ENCODE measurements at places on chromosomes 11 and 22.

- no peak for DNase-seq
Observed at GRCh38 chr22:36563898-36564297, 34.9 kb upstream of the EIF3D start.

DNA sequence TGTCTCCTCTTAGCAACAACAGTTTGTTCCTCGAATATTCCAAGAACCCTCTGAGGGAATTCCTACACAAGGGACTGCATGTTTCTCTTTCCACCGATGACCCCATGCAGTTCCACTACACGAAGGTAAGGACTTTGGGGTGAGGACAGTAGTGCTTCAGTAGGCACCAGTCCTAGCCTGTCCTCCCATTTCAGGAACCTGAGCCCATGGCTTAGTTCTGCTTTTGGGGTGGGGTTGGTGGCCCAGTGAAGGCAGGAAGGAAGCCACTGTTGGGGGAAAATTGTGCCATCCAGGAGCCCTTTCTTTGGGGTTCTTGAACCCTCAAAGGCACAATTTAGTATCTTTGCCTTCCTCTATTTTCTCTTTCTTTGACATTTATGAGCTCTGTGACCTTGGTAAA is 38.2 kb downstream of the RNF141 start:
- no peak for DNase-seq

GRCh38 chr22:47373648-47374272 is 611.3 kb downstream of the TBC1D22A start:
- no peak for DNase-seq

GRCh38 chr11:85269109-85269508 is 358.0 kb downstream of the DLG2 start:
- DNase-seq, result no peak

DNA sequence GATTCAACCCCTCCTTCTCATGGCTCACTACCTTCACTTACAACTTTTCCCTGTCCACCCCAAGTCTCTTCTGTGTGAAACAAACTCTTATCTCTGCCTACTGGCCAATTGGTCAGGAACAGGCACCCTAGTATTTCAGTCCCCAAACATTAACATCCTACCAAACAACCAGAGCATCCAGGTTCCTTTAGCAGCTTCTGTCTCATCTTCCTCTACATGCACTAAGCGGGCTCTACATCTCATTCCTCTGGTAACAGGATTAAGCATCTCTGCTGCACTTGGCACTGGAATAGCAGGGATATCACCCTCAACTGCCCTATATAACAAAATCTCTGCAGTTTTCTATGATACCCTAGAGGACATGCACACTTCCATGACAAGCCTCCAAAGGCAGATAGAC is 116.2 kb downstream of the JRKL start:
- no peak for DNase-seq

DNA sequence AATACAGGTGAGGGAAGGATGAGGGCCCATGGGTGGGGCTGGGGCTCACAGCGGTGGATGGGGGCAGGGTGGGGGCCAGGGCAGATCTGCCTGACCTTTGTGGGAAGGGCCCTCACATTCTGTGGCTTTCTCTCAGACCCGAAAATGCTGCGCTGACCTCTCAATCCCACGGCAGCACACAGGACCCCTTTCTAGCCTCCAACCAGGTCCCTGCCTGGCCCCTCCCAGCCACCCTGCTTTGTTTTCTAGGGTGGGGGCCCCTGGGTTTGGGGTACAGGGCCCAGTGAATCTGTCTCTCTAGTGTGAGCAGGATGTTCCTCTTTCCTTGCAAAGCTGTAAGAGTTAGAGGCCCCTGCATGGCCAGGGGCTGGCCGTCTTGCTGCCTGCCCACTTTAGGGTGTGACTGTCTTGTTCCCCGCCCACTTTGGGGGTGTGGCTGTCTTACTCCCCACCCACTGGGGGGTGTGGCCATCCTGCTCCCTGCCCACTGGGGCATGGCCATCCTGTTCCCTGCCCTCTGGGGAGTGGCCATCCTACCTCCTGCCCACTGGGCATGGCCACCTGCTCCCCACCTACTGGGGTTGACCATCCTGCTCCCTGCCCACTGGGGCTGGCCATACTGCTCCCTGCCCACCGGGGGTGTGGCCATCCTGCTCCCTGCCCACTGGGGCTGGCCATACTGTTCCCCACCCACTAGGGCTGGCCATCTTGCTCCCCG is 11.5 kb downstream of the PARVG start:
- DNase-seq, result peak; percentile 61

DNA sequence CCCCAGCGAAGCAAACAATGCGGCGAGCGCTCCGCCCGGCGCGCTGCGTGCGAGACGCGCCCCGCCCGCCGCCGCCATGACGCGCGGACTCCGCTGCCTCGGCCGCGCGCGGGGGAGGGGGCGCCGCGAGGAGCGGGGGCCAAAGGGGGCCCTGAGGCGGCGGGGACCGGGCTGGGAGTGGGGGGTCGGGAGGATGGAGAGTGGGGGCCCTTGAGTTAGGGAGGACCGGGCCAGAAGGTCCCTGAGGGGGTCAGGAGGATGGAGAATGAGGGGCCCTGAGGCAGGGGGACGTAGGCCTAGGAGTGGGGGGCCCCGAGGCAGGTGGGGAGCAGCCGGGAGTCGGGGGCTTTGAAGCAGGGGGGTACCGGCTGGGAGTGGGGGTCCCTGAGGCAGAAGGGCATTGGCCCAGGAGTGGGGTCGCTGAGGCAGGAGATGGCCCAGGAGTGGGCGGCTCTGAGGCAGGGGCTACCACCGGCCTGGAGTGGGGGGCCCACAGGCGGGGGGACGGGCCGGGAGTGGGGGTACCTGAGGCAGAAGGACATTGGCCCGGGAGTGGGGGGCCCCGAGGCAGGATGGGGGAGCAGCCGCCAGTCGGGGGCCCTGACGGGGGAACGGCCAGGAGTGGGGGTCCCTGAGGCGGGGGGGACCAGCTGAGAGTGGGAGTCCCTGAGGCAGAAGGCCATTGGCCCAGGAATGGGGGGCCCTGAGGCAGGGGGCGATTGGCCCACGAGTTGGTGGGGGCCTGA is at the start of gene BRD1:
TSS of gene BRD1 (minus strand) at position 21 of the 746 bp plus-strand sequence. CDS start 3,556 bp downstream, outside the sequence.
- DNase-seq, result peak; percentile 68

DNA sequence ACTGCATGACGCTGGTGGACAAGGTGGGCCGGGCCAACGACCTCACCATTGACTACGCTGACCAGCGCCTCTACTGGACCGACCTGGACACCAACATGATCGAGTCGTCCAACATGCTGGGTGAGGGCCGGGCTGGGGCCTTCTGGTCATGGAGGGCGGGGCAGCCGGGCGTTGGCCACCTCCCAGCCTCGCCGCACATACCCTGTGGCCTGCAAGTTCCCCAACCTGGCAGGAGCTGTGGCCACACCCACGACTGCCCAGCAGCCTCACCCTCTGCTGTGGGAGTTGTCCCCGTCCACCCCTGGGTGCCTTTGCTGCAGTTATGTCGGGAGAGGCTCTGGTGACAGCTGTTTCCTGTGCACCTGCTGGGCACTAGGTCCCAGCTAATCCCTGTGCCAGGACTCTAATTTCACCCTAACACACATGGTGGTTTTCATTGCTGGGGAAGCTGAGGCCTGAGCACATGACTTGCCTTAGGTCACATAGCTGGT is 49.0 kb upstream of the PPP6R3 start:
- DNase-seq, result no peak

GRCh38 chr11:64559351-64560138 is 31.5 kb upstream of the SLC22A12 start:
- DNase-seq, result no peak

DNA sequence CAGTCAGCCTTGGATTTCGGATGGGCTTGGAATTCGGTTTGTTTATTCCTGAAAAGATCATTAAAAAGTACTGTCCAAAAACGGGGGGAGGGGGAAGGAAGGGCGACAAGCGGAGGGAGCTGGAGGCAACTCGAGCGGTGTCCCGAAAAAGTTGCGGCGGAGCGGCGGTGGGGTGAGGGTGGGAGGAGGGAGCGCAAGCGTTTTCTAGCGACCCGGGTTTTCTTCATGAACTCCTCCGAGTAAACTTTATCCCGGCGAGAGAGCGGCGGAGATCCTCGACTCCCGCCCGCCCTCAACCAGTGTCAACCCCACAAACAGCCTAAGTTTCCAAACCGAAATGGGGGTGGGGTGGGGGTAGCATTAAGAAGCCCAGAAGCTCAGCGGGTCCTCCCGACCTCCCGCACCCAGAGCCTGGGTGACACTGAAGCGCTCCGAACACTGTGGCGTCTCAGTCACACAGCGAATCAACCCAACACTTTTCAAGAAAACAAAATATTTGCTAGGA is 133.0 kb upstream of the C11orf58 start:
- DNase-seq, result no peak
